Osteoblast (primary cell): ENCODE measurements at places on chromosomes 4 and X. TPM values are rescaled to one million over a fixed set of nuclear protein-coding genes. Genes with fewer than 3 reads are reported as not detected.

DNA sequence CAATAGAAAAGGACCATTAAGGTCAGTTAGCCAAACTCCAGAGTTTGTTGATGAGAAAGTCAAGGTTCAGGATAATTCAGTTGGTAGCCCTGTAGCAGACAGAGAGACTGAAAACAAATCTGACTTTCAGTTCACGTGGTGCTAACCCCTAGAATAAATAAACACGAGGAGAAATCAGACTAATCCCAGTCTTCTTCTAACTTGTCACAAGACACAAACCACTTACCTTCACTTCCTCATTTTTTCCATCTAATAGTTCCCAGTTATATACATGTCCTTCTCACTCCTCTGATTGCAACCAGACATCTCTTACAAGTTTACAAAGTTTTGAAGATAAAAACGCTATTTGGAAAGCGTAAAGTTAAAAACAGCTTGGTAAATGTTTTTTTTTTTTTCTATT, 7.7 kb downstream of the TLR7 start:
- H3K27me3 ChIP-seq = no peaks in the 10 kb centered on the region
- H3K4me1 ChIP-seq = no peaks in the 10 kb centered on the region
- H3K36me3 ChIP-seq = no peaks in the 10 kb centered on the region
- H3K4me3 ChIP-seq = no peak overlapping the region
- no peak for DNase-seq

GRCh38 chr4:13920111-13920875, 292.8 kb upstream of the BOD1L1 start:
- peak overlapping the region; percentile 97 for H3K27ac ChIP-seq
- H3K4me1 ChIP-seq = peaks cover 71% of the 10 kb centered on the region
- H3K4me3 ChIP-seq = no peak overlapping the region
- no peaks in the 10 kb centered on the region for H3K36me3 ChIP-seq

DNA sequence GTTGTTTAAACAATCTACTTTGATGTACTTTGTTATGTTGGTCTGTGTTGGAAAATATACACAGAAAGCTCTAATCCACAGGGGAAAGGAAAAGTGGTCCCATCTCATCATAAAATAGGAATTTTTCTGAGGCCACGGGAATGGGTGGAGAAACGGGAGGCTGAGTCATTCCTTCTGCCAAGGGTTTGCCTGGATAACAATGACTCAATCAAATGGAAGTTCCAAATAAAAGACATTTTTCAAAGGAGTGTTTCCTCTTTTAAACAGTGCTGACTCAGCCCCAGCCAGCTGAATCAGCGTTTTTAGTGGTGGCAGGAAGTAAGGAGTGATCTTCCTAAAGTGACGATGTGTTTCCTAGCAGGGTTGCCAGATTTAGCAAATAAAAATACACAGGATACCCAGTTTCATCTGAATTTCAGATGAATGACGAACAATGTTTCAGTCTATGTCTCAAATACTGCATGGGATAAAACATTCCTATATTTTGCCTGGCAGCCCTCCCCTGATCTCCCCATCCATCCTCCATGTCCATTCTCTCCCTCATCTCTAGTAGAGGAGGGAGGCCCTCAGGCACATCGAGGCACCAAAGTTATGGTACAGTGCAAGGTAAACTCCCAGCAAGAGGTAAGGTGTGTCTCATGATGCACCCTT, 345.4 kb upstream of the GATB start:
- no peaks in the 10 kb centered on the region for H3K36me3 ChIP-seq
- DNase-seq = peak; percentile 94
- H3K4me3 ChIP-seq = no peak overlapping the region
- peaks cover 19% of the 10 kb centered on the region for H3K4me1 ChIP-seq
- peak overlapping the region; percentile 83 for H3K27ac ChIP-seq

GRCh38 chr4:41525129-41525528, 12.8 kb upstream of the LIMCH1 start:
- DNase-seq = no peak
- H3K4me3 ChIP-seq = no peak overlapping the region
- no peak overlapping the region for H3K27ac ChIP-seq
- no peaks in the 10 kb centered on the region for H3K4me1 ChIP-seq
- no peaks in the 10 kb centered on the region for H3K27me3 ChIP-seq
- H3K36me3 ChIP-seq = no peaks in the 10 kb centered on the region

DNA sequence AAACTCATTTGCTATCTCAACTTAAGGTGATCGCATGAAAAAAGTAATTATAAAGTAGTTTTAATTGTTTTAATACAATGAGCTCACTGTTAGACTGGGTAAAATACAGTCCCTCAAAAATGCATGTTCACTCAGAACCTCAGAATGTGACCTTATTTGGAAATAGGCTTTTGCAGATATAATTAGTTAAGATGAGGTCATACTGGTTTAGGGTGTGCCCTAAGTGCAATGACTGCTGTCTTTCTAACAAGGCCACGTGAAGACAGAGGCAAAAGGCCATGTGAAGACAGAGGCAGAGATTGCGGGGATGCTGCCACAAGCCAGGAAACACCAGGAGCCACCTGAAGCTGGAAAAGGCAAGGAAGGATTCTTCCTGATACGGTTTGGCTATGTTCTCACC, 262.1 kb downstream of the NKX6-1 start:
- no peak overlapping the region for H3K4me3 ChIP-seq
- H3K27ac ChIP-seq = no peak overlapping the region
- H3K27me3 ChIP-seq = no peaks in the 10 kb centered on the region
- no peaks in the 10 kb centered on the region for H3K4me1 ChIP-seq
- DNase-seq = no peak
- H3K36me3 ChIP-seq = no peaks in the 10 kb centered on the region

GRCh38 chr4:153248641-153249198, 44.5 kb downstream of the TRIM2 start:
- H3K36me3 ChIP-seq = no peaks in the 10 kb centered on the region
- no peaks in the 10 kb centered on the region for H3K27me3 ChIP-seq
- DNase-seq = no peak
- no peak overlapping the region for H3K27ac ChIP-seq
- H3K4me3 ChIP-seq = peak overlapping the region; percentile 82

DNA sequence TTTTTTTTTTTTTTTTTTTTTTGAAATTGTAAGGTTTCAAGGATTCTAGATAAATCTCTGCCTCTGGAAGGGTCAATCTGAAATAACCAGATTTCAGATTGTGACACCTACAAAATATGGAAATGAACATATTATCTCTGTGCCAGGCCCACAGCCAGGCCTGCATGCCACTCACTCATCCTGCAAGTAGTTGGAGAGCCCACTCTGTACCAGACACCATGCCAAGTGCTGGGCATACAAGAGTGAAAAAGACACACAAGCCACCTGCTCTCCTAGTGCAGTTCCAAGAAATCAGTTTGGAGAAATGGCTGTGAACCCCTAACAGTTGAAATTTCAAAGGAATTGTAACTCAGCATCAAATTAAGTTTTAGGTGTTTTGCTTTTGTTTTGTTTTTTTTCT, 145.9 kb upstream of the NOCT start:
- H3K27me3 ChIP-seq = peaks cover 19% of the 10 kb centered on the region
- H3K4me3 ChIP-seq = no peak overlapping the region
- DNase-seq = no peak
- H3K36me3 ChIP-seq = no peaks in the 10 kb centered on the region
- no peaks in the 10 kb centered on the region for H3K4me1 ChIP-seq

DNA sequence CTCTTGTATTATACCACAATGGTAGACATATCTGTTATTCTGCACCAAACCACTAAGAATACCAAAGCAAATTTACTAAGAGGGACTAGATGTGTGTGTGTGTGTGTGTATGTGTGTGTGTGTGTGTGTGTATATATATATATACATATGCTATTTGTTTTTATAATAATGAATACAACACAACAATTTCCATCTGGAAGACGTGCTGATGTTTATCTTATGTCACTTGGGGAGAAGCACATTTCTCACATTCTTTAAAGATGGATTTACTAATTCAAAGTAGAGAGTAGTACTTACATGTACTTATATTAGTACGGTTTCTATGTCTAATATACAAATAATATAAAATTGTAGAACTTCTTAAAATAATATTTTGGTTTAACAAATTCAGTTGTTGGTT, 52.0 kb downstream of the EDNRA start:
- H3K4me3 ChIP-seq = no peak overlapping the region
- no peaks in the 10 kb centered on the region for H3K4me1 ChIP-seq
- no peak overlapping the region for H3K27ac ChIP-seq

Gene CXCL11
- total RNA-seq = not detected in 2 replicates

Gene HTR2C
- not detected in 2 replicates for total RNA-seq

Gene SPANXB1
- not detected in 2 replicates for total RNA-seq

Gene CLDN22
- not detected in 2 replicates for total RNA-seq

Gene PITX2
- total RNA-seq = 0.36 and 0.59 TPM in 2 replicates

Gene CFAP97
- total RNA-seq = 74.3 and 77.1 TPM in 2 replicates
